ENCODE measurements at places on chromosomes 1 and 21.

DNA sequence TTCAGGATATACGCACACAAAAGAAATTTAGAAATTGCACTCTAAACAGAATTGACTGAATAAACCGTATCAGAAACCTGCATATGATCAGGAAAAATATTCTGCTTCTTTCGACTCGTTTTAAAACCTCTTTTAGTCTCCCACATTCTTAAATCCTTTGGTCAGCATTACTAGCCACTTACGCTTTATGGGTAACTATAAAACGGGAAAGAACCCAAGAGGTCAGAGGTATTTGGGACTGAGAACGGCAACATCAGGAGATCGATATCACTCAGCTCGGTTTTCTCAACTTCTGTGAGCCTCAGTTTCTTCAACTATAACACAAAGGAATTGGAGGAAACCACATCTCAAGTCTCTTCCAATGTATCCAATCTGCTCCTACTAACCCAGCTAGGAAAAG is 36.4 kb upstream of the ANGPTL7 start:
- DNase-seq: no peak

GRCh38 chr1:78291872-78292271 is 198.9 kb upstream of the PTGFR start:
- no peak for DNase-seq

DNA sequence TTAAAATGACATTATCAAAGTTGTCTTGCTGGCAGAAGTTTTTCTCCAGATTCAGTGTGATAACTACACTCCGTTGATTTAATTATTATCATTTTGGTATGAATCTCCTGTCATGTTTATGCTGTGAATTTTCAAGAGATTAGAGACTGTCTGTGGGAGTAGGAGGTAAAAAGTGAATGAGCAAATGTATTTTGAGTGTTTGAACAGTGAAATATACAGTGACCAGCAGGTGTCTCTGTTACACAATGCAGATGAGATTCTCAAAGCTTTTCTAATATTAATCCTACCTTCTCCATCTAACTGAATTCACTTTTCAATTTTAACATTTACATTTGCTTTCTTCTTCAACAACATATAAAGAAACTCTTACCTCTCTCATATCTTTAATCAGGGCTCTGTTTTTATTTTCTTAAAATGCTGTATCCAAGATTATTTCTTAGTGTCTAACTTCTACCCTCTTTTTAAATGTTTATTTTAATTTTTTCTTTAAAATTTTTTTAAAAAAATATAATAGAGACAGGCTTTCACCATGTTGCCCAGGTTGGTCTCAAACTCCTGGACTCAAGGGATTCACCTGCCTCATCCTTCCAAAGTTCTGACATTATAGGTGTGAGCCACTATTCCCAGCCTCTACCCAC is 20.9 kb upstream of the HSPA13 start:
- DNase-seq: peak; percentile 23

DNA sequence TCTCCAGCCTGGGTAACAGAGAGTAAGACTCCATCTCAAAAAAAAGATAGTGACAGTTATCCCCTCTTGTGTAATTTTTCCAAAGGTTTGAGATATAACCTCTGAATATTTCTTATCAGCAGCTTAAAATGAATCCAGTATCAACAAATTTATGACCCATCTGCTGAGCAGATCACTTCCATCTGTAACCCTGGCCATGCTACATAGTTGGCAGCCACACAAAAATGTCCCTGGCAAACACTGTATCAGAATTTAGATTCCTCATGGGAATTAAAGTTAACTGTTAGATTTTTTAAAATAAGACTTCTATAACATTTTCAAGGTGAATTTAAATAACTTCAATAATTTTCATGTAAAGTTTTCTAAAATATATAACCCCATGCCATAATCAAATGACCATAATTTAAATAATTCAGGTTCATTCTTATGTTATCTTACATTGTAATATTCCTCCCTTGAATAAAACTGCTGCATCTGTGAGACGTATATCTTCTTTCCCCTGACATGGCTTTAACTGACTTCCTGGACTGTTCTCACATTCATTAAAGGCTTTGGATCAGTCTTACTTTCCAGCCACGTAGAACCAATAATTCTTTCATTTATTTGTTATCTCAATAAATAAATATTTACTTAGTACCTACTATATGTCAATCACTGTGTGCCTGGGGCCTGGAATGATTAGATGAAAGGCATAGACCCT is 5.3 kb upstream of the PRPF38B start:
- no peak for DNase-seq

GRCh38 chr1:68720476-68720875 is 223.6 kb upstream of the DEPDC1 start:
- no peak for DNase-seq

DNA sequence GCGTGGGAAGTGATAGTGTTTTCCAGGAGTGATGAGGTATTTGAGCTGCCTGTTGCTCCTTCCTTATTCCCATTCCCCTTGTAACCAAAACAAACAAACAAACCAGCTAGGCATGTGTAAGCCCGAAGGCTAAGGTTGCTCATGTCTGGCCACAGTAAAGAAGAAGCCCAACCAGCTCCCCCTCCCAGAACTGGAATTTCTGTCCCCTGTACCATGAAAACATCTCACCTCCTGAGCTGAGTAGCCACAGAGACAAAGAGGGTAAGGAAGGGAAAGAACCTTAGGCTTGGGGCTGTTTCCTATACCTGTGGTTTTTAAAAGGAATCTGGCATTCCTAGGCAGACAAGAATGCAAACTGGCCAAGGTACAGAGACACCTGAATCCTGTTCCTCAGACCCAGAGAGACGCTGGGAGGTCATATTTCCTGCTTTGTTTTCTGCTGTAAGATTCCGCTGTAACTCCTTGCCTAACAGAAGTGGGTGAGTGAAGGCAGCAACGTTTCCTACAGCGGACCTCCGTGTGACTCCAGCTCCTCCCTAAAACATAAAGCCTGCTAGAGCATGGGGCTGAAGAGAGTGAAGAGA is 41.7 kb upstream of the RAB4A start:
- no peak for DNase-seq

DNA sequence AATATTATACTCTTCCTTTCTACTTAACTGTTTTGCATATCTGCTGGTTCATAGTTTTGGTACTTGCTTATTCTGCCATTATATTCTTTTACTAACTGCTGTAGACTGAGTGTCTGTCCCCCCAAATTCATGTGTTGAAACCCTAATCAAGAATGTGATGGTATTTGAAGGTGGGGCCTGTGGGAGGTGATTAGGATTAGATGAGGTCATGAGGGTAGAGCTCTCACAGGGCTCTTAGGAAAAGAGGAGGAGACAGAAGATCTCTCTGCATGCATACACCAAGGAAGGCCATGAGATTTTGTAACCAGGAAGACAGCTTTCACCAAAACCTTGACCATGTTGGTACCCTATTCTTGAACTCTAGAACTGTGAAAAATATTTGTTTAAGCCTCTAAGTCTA is 354.1 kb upstream of the B3GALT2 start:
- DNase-seq: no peak

DNA sequence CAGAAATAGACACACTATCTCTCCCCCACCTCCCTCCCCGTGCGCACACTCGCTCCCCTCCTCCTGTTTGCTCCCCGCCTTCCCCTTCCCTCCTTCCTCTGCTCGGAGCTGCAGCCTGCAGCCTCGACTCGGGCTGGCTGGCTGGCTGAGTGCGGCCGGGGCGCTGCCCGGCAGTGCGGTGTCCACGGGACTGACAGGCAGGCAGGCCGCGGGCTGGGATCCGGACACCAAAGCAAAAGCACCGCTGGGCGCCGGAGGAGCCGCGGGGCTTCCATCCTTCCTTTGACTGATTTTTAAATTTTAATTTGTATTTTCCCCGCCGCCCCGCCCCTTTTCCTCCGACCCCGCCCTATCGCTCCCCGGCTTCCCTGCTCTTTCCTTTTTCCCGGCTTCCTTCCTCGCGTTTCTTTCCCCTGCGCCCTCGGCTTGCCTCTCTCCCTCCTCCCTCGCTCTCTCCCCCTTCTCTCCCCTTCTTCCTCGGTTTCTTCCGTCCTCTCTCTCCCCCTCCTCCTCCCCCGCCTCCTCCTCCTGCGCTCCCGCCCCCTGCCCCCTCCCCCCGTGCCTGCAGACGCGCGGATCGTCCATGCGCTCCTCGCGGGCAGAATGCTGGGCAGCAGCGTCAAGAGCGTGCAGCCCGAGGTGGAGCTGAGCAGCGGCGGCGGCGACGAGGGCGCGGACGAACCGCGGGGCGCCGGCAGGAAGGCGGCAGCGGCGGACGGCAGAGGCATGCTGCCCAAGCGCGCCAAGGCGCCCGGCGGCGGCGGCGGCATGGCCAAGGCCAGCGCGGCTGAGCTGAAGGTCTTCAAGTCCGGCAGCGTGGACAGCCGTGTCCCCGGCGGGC is 109.4 kb downstream of the NAV1 start:
- DNase-seq: no peak

- no peak for DNase-seq
Measured at GRCh38 chr1:55069280-55069679, 29.9 kb downstream of the PCSK9 start.

- DNase-seq: no peak
Measured at GRCh38 chr21:32782698-32783097, 11.1 kb upstream of the PAXBP1 start.

DNA sequence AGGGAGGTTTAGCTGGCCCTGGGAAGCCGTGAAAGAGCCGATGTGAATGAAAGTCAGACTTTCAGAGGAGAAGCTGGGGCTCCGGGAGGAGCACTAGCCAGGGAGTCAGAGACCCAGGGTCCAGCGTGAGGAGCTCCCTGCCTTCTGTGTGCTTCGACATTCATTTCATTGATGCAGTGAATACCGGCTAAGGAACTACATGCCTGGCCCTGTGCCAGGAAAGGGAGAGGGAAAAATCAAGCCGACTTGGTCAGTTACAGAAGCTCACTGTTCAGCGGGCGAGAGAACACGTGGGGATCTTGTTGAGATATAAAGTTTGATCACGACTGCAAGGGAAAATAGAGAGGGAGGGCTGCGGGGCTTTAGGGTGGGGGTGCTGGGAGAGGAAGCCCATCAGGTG is 76.7 kb upstream of the RUNX3 start:
- DNase-seq: no peak

- no peak for DNase-seq
Measured at GRCh38 chr1:2330519-2331199, 60.7 kb downstream of the MORN1 start.

- no peak for DNase-seq
Measured at GRCh38 chr1:168473126-168473525, 70.7 kb downstream of the XCL2 start.

DNA sequence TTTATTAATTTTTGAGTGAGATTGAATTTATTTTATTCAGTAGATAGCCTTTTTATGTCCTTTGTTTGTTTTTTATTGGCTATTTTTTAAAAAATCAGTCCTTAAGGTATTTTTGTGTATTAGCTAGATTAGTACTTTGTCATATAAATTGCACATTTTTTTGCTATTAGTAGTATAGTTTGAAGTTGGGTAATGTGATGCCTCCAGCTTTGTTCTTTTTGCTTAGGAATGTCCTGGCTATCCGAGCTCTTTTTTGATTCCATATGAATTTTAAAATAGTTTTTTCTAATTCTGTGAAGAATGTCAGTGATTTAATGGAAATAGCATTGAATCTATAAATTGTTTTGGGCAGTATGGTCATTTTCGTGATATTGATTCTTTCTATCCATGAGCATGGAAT is 80.4 kb downstream of the MAN1A2 start:
- no peak for DNase-seq

GRCh38 chr1:221576268-221576667 is 165.6 kb downstream of the DUSP10 start:
- DNase-seq: no peak

- DNase-seq: no peak
Measured at GRCh38 chr1:235863699-235864093, 3.0 kb downstream of the LYST start.

- DNase-seq: no peak
Measured at GRCh38 chr21:45011911-45012661, 62.3 kb upstream of the ADARB1 start.

DNA sequence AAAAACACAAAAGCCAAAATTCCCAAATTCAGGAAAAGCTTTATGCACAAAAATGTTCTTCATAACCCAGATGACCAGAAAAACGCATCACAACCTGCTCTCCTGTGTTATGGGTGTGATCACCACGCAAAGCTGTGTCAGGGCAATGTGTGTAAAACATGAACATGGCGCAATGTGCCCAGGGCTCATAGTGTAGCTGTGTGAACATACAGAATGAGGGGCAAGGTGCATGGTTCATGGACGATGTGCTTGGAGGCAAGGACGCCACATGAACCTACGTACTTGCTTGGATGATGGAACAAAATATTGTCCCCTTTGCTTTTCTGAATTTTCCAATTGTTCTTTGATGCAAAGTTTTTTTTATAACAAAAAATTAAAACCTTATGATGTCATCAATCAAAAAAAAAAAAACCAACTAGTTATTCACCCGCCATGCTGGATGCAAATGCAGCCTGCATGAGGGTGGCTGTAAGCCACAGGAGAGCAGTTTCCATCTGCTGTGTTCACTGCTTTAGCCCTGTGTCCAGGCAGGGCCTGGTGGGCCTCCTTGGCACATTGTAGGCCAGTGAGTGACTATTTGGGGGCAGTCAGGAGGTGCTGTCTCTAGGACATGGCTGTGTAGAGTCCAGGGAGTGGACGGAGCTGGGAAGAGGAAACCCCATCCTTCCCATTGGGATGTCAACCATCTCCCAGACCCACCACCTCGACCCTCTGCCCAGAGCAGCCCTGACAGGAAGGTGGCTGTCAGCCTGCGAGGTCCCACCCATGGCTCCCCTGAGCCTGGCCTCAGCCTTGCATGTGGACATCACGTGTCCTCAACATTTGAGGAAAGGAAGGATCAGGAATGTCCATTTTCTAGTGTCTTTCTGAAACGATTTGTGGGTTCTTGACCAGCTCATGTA is 13.6 kb downstream of the KRTAP10-1 start:
- DNase-seq: no peak

GRCh38 chr1:207847116-207847515 is 63.8 kb downstream of the CD34 start:
- DNase-seq: no peak

GRCh38 chr1:86924324-86924960 is 10.0 kb downstream of the HS2ST1 start:
- no peak for DNase-seq

GRCh38 chr1:226882187-226882586 is 11.8 kb downstream of the PSEN2 start:
- no peak for DNase-seq

- no peak for DNase-seq
Measured at GRCh38 chr21:26572076-26572701, 897 bp downstream of the CYYR1 start.

GRCh38 chr1:182715531-182715930 is 31.1 kb upstream of the RGS8 start:
- no peak for DNase-seq

Data from NCI-H1417 treated with DMSO at 0.1 percent for 48 hours (cell line).